ENCODE measurements at places on chromosomes 12 and 14.

DNA sequence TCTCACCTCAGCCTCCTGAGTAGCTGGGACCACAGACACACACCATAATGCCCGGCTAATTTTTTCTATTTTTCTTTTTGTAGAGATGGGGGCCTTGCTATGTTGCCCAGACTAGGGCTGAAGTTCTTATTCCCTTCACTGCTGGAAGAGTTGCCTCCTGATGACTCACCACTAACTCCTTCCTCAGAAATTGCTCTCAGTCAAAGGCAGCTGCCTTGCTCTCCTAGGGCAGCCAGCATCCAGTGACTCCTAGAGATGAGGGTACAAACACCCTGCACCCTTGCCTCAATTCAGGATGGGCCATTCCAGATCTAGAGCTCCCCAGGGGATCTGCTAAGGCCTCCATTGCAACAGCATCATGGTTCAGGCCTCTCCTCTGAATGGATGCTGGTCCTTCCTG is 54.0 kb upstream of the RASSF8 start:
- DNase-seq = no peak

DNA sequence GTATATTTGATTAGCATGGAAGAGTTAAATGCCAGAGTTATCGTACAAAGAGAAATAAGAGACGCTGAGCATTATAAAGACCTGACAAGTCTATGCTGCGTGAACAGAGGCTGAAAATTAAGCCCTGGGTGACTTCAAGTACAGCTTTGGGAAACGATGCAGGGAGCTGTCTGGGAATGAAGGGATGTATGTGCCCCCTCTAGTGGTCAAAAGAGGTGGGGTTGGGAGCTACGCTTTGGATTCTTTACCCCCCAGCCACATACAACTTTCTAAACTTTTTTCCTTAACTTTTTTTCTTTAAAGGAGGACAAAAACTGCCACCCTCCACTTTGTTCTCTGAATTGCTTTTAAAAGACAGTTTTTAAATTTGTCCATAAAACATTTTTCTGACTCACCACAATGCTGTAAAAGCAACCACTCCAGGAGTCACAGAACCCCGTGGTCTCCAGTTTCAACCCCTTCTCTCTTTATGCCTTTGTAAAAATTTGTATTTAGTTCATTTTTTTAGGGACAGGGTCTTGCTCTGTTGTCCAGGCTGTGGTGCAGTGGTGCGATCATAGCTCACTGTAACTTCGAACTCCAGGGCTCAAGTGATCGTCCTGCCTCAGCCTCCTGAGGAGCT is 59.4 kb downstream of the ZNF664 start:
- no peak for DNase-seq

GRCh38 chr14:71498212-71498611 is 434.0 kb upstream of the RGS6 start:
- no peak for DNase-seq

- no peak for DNase-seq
Observed at GRCh38 chr12:68871921-68872320, 61.0 kb downstream of the CPM start.

- no peak for DNase-seq
Observed at GRCh38 chr12:26833743-26834490, 923 bp upstream of the ITPR2 start.

GRCh38 chr12:109716512-109717389 is 3.1 kb downstream of the FAM222A start:
- no peak for DNase-seq

GRCh38 chr14:22494486-22495135 is 94.4 kb downstream of the DAD1 start:
- no peak for DNase-seq

GRCh38 chr12:132904718-132905328 is 17.4 kb upstream of the CHFR start:
- peak; percentile 26 for DNase-seq

DNA sequence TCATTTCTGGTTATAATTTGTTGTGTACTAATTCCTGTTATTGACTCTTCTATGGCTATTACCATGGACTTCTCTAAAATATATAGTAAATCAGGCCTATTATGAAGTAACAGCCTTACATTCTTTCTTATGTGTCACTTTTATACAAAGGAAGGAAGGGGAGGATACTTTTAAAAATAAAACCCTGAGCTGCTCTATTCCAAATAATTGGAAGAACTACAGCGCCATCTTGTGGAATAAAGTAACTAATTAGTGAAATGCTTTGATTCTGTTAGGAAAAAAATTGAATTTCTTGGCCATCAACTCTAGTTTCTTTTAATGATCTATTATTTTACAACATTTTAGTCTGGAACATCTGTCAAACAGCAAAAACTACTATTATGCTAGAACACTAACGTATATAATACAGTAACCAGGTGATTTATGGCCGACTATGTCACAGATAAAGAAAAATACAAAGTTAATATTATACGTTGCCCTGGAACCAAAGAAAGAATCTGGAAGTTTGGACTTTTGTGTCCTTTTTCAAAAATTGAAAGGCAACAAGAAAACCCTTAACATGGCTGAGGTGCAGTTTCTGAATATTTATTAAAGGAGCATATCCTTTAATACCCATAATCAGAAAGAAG is 55.0 kb upstream of the NELL2 start:
- no peak for DNase-seq

DNA sequence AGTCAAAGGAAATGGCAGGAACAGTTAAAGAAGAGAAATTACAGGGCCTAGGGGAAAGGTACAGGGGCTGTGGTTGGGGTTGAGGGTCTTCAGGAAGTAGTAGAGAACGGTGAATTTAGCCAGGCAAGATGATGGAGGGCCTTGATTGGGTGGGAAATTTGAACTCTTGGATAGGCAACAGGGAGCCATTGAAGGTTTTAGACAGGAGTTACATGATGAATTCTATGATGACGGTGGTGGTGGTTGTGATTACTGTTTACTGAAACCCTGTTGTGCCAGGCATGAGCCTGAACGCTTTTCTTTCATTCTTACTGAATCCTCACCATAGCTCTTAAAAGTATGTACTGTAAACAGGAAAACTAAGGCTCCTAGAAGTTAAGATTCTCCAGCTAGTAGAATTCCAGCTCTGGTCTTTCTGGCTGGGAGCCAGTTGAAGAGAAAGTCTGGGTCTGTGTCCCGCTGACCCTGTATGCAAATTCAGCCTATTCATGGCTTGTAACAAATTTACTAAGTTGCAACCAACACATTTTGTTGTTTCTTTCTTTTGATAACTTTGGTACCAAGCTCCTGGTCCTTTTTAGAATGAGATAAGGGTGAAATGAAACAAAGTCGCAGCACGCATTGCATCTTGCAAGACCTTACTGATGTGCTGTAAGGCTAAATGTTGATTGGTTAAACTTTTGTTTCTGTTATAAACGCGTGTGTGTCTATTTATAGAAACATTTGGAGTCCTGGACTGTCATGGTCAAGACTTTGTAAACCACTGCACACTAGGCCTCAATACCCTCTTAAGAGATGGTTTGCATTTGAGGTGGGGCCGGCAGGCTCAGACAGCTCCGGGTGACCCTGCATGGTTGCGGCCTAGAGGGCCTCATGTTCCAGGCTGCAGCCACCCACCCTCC is 6.0 kb downstream of the ORAI1 start:
- DNase-seq = no peak

GRCh38 chr14:81268016-81268416 is 47.3 kb upstream of the GTF2A1 start:
- no peak for DNase-seq

DNA sequence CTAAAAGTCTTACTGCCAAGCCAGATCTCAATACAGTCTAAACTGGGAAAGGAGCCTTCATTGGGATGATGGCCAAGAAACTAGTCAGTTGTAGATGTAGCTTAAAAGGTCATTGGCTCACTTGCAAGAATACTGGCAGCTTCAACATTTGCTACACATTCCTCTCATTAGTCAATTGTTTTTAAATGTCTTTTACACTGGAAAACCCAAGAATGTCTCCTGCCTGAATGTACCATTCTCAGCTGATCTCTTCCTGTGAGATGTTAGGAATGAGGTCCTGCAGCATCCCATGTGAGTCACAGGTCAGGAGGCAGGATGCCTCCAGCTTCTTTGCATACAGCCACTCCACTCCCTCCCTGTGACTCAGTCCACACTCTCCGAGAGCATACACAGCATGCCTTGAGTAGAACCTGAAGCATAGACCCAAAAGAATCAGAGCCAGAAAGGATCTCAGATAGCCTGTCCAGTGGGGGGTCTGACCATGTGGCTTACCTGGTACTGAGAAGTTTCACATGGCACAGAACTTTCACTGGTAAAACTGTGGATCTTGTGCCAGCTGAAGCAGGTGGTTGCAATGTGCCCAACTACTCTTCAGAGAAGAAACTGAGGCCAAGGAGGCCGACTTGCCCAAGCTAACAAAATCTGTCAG is 56.0 kb upstream of the HECTD1 start:
- DNase-seq = peak; percentile 43

DNA sequence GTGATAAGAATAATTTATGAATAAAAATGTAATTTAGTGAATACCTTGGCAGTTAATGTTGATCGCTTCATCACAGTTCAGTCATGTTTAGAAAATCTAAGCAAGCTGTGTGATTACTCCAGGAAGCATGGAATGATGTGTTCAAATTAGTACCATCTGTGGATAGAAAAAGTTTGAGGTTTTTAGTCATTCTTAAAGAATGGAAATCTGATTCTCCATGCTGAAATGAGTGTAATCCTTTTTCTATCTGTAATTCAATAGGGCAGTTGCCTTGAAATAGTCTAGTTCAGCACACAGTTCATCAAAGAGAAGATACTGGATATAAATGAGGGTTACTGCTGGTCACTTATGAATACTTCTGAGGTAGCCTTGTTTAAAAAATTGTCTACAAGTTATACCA is 127.2 kb upstream of the MYF6 start:
- DNase-seq = no peak

DNA sequence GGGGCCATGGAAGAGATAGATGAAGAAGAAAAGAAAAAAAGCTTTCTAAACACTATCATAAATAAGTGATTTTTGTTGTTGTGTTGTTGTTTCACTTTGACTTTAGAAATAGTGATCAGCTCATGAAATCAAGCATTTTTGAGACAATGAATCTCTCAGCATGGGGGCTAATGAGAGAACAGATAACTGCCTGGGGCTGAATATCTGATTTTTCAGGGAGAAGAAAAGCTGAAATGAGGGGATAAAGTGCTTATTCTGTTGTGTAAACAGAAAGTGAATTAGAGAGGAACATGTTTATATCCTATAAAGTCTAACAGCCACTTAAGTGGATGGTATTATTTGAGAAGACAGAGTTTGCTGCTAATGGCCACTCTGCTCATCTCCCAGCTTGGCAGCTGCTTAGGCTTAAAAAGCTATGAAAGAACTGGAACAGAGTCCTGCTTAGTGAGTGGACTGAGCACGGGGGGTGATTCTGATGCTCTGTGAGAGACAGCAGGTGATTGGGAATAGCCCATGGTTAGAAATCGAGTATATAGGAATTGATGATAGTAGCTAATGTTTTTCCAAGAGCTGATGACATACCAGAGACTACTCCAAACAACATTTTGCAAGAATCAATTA is 646.1 kb upstream of the TMEM132C start:
- DNase-seq = no peak

DNA sequence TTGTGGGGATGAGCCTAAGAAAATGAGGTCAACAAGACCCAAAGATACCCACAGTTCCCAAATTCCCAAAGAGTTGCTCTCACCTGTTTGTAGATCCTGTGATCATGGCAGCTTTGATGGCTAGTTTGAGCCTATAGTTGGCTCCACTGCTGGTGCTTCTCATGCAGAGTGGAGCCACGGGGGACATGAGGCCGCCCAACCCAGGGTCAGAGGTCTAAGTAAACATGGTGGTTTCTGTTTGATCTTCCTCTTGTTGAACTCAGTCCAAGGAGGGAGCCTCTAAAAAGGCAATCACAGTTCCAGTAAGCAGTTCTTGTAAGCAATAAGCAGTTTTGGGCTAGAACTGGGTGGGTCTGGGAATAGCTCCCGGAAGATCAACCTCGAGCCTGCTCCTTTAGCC is 125.6 kb upstream of the DHRS4 start:
- DNase-seq = no peak

- no peak for DNase-seq
Observed at GRCh38 chr14:73237786-73238423, 599 bp downstream of the PAPLN start.

DNA sequence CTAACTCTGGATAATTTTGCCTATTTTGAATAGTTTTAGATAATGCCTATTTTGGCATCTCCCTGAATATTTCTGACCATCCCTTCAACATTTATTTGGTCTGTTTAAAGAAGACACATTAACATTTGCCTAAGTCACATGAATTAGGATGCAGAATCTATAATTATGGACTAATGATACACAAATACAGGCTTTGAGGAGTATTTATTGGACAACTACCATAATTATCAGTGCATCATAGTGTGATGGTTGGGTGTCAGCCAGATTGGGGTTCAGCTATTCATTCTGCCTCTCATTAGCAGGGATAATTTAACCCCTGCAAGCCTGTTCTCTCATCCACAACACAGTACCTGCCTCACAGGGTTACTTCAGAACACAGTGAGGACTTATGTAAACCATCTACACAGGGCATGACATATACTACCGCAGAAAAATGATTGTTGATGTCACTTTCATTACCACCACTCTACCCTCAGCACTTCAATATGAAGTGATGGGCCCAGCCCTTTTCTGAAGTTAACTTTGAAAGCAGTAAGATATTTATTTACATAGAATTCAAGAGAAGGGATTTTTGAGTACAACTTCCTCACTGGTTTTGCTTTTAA is 14.4 kb downstream of the PRKCH start:
- no peak for DNase-seq

Data from thoracic aorta (tissue), 2 donors.